ENCODE measurements at places on chromosomes 1 and 21.

DNA sequence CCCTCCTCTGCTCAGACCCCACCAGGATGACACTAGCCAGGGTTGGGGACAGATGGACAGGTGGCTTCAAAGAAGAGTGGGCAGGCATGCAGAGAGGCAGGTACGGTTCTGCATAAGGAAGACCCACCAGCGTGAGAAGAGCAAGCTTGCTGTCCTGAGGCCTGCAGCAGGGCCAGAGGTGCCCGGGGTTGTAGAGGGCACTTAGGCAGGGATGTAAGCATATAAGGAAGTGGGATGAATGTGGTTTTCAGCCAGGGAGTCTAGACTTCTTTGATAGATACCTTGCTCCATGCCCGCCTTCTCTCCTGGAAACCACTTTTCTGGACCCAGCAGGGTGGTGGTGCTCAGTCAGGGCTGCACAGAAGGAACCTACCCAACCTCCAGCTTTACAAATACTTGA lies 1.4 kb downstream of the TTC39A start:
- no peak overlapping the region for H3K4me3 ChIP-seq
- DNase-seq: no peak
- H3K36me3 ChIP-seq: no peaks in the 10 kb centered on the region
- H3K4me1 ChIP-seq: peaks cover 4% of the 10 kb centered on the region
- no peak overlapping the region for H3K27ac ChIP-seq

DNA sequence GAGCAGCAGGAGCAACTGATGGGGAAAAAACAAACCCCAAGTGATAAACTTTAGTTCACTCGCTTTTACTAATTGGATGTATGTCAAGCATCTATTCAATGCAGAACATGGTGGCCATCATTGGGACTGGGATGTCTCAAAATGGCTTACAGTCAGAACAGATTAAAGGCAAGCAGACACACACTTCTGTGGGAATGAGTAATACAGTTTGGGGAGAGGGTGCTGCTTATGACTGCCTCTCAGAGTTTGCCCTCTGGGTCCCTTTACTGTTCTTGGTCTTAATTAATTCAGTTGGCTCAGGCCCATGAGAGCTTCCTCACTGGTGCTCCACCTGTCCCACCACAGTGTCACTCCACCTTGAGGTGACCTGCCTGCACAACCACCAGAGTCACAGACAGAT lies 119.5 kb downstream of the TBX19 start:
- H3K4me3 ChIP-seq: no peak overlapping the region
- peaks cover 6% of the 10 kb centered on the region for H3K4me1 ChIP-seq
- DNase-seq: no peak
- H3K27me3 ChIP-seq: peaks cover 2% of the 10 kb centered on the region
- no peak overlapping the region for H3K27ac ChIP-seq
- H3K36me3 ChIP-seq: no peaks in the 10 kb centered on the region

- no peak for DNase-seq
- no peaks in the 10 kb centered on the region for H3K36me3 ChIP-seq
- peaks cover 20% of the 10 kb centered on the region for H3K4me1 ChIP-seq
Observed at GRCh38 chr1:156926175-156926574, 5.7 kb downstream of the LRRC71 start.

DNA sequence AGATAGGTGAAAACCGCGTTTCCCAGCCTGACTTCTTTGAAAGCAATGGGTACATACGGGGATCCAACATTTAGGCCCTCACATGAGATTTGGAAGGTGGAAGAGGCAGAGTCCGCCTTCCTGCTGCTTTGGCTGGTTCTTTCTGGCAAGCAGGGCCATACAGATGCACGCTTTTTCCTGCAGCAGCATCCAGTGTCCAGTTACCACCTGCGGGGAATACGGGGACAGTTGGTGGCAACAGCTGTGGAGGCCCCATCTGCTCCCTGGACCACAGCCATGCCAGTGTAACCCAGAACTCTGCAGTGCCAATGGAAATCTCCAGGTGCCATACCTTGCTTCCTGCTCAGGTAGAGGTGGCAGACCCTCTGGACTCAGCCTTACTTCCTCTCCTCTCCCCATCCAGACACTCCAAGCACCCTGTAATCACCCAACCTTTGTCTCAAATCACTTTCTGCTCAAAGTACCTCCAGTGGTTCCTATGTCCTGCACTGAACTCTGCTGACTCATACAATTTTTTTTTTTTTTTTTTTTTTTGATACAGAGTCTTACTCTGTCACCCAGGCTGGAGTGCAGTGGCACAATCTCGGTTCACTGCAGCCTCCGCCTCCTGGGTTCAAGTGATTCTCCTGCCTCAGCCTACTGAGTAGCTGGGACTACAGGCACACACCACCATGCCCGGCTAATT lies 68.3 kb downstream of the SLC16A1 start:
- H3K27ac ChIP-seq: no peak overlapping the region
- H3K4me1 ChIP-seq: no peaks in the 10 kb centered on the region
- no peak for DNase-seq

GRCh38 chr21:43815107-43815613 lies 25.8 kb downstream of the RRP1 start:
- H3K27me3 ChIP-seq: no peaks in the 10 kb centered on the region
- no peaks in the 10 kb centered on the region for H3K36me3 ChIP-seq
- peaks cover 10% of the 10 kb centered on the region for H3K4me1 ChIP-seq
- no peak overlapping the region for H3K27ac ChIP-seq
